ENCODE measurements at places on chromosomes 6 and 20.

DNA sequence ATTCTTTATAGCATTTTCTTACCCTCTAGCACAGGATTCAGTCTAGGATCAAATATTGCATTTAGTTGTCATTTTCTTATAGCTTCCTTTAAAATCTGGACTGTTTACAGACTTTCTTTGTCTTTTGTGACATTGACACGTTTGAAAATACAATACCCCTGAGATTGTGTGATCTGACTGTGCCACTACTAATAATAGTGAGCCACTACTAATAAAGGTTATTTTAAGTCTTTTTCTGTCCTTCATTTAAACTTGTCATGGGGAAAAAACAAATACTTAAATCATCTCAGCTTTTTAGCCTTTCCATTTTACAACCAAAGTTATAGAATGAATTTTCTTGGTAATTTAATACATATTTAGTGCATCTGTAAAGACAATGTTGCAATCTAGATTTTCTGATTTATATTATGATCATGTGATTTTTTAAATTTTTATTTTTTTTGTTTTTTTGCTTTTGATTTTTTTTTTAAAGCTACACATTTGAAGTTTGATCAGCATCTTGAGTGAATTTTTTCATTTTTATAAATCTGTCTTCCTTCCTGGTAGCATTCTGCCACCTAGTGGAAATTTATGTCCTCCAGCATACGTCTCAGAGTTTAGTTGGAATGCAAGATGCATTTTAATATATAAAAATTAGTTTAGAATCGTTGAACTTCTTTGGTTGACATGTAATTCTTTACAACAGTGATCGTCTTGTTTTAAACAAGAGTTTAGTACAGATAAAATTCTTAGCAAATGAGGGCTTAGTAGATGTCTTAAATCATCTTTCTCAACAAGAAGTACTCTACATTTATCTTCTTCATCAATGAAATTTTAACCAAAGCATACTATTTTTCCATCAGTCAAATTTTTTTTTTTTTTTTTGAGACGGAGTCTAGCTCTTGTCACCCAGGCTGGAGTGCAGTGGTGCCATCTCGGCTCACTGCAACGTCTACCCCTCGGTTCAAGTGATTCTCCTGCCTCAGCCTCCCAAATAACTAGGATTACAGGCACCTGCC is 119.4 kb downstream of the NCOA3 start:
- DNase-seq, result peak; percentile 53

DNA sequence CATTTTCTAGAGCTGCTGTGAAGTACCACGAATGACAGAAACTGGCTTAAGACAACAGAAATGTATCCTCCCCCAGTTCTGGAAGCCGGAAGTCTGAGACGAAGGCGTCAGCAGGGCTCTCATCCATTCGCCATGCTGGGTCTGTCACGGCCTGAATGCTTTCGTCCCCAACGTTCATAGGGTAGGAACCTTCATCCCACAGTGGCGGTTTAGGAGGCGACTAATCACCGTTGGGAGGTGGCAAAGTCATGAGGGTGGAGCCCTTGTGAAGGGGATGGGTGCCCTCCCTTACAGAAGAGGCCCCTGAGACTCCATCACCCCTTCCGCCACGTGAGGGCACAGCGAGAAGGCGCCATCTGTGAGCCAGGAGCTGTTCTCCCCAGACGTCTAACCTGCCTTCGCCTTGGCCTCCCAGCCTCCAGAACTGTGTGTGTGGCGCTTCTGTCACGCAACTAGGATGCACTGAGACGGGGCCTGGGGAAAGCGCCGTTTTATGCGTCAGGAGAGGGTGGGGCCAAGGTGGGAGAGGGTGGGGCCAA is 250.3 kb downstream of the TTLL2 start:
- no peak for DNase-seq

- no peak for DNase-seq
Observed at GRCh38 chr6:147936703-147937470, 405.8 kb upstream of the SASH1 start.

GRCh38 chr20:43542674-43543073 is 16.2 kb upstream of the SGK2 start:
- DNase-seq, result no peak

DNA sequence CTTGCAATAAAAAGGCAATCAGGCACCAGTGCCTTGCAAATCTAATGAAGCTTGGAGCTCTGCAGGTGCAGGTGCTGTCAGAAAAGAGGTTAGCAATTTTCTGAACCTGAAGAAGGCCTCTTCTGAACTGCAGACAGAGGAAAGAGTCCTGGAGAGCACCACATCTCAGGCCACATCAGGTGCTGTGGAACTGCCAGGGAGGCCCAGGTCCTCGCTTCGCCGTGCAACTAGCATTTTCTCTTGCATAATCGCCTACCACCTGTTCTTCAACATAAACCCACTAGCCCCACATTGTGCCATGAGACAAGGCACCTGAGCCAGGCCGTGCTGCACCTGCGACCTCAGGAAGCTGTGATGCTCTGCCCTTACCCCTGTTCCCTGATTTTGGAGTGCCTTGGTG is 187.6 kb downstream of the DTNBP1 start:
- no peak for DNase-seq

DNA sequence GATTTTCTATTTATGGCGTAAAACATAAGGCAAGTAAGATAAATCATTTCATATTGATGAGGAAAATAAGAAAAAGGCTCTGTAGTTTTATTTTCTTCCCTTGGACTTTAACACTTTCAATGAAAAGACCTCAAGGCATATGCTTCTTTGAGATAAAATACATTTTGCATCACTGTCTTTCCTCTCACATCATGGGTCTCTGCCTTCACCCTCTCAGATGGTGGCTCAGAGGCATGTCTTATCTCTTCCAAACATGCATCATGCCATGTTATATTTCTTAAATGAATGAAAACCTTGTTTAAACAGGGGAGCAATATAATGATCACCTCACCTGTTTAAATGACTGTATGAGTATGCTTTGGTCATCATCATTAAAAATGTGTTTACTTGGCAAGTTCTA is 59.3 kb downstream of the PRL start:
- DNase-seq, result no peak

GRCh38 chr6:109478222-109478805 is 4.7 kb downstream of the ZBTB24 start:
- DNase-seq, result no peak

DNA sequence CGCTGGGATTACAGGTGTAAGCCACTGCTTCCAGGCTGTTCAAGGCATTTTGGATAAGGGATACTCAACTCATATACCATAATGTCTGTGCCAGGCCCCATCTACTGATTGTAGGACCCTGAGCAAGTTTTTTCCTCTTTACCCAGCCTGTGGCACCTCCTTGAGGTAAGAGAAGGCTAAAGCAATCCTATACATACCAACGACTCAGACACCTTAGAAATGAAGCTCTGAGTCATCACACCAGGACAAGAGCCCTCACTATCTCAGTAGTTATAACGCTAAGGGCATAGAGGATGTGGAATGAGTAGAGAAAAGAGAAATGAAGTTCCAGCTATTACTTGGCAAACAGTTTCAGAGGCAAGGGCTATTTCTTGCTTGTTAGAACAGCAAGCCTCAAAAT is 16.9 kb downstream of the NDRG3 start:
- DNase-seq, result peak; percentile 26

GRCh38 chr6:41325446-41326066 is 9.9 kb upstream of the NCR2 start:
- DNase-seq, result no peak

DNA sequence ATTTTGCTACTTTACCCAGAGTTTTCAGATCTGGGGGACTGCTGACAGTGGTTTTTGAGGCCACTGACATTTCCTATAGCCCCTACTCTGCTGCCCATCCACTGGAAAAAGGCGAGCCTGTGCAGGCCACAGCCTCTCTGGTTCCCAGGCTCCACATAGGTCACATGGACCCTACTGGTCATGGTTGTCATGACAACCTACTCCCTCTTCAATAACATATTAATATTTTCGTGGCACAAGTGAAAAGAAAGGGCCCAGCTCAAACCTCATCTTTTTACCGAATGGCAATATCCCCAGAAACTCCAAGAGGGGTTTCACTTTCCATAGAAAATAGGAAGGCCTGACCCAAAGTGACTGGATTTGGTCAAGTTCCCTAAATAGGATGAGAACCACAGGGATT is 11.0 kb upstream of the FOXO3 start:
- no peak for DNase-seq

DNA sequence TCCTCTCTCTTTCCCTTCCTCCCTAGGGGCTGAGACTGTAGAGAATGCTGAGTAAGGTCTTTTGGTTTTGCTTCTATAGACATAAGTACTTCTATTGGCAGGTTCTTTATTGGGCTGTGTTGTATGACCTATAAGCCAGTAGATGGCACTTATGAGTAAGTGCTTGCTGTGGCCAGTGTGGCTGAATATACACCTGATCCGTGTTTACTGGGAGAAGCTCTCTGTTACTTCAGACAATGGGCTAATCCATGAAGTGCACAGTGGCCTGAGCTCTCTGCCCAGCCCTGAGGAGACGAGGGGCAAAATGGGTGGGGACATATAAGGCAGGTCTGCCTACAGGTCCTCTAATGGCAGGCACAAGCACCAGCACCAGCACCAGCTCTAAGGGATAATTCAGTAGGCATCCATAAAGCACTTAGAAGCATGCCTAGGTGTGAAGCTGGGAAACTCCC is 610.3 kb downstream of the RNF144B start:
- peak; percentile 64 for DNase-seq

DNA sequence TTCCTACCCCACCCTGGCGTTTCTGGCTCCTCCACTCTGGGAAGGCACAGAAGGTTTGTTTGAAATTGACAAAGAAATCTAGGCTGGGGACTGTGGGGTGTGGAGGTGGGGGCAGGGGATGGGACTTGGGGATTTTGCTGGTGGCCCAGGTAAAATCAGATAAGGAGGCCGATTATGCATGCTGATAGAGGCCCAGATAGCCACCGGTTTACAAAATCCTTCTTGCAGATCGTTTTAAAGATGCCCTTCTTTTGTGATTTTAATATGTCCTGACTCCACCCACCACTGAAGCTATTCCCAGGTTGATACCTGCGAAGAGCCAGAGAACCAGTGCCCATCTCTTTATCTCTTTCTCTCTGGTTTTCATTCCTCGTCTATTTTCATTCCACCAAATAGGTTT is 104.9 kb downstream of the TFAP2C start:
- DNase-seq, result no peak

DNA sequence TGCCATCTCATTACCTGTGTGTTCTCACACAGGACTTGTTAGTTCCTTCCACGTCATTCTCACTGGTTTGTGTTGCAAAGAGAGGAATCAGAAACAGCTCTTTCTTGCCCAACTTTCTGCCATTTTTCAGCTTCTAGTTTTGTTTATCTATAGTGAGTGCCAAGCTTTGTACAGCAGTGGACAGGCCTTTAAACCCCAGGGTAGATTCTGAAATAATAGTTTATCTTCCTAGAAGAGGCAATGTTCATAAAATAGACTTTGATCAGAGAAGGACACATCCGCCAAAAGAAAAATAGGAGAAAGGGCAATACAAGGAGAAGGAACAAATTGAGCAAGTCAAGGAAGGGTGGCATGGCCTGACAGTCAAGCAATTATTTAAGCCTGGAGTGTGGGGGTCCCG is 17.7 kb upstream of the TMEM30A start:
- no peak for DNase-seq

DNA sequence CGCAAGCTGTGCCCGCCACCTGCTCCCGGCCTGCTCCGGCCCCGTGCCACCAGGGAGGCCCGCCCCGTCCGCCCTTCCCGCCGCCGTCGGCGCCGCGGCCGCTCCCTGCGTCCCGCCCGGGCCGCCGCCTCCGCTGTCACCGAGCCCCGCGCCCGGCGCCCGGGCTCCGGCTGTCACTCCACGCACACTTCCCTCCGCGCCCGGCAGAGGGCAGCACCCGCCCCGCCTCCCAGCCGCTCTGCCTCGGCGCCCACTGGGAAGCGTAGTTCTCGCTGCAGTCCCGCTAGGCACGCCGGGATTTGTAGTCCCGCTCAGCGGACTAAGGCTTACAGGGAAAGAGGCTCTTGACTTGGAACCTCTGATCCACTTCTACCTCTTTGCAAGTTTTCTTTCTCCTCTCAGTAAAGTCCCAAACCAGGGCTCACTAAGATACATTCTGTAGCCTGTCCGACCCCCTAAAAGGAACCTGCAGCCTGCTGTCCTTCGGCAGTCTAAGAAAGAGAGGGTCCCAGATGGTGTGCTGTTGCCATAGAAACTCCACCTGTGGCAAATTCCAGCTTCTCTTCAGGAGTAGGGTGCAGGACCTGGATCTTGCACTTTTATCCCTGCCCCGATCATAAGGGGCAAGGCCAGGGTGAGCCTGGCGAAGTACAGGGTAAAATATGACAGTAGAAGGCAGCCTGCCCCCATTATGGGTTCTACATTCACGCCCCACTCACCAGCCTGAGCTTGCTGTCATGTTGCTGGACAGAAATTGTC is at the start of gene TFEB:
Gene TFEB, minus strand, starts transcription at position 182 of the 759 bp plus-strand sequence. CDS start 44,395 bp downstream, outside the sequence.
- peak; percentile 88 for DNase-seq

- no peak for DNase-seq
Observed at GRCh38 chr6:92043777-92044176, 1375.6 kb downstream of the EPHA7 start.

DNA sequence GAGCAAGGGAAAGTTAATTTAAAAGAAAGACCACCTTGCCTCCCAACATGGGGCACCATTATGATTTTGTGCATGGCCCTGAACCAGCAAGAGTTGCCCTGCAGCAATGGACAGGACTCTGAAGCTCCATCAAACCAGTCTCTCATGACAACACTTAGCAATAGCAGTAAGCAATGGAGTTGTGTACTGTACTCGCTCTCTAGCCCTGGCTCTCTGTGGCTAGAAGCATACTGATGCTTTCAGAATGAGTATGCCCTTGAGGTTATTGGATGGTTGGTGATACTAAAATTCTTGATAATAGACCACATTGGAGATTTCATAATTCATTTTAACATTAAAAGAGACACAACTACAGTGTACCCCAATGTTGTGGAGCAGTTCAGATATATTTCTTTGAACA is 23.2 kb upstream of the LMBRD1 start:
- no peak for DNase-seq

GRCh38 chr6:158759966-158760617 is 59.1 kb downstream of the EZR start:
- DNase-seq, result no peak

- DNase-seq, result no peak
Observed at GRCh38 chr6:163712566-163712961, 298.0 kb downstream of the QKI start.

GRCh38 chr20:6051505-6051904 is 2.4 kb downstream of the LRRN4 start:
- DNase-seq, result no peak

DNA sequence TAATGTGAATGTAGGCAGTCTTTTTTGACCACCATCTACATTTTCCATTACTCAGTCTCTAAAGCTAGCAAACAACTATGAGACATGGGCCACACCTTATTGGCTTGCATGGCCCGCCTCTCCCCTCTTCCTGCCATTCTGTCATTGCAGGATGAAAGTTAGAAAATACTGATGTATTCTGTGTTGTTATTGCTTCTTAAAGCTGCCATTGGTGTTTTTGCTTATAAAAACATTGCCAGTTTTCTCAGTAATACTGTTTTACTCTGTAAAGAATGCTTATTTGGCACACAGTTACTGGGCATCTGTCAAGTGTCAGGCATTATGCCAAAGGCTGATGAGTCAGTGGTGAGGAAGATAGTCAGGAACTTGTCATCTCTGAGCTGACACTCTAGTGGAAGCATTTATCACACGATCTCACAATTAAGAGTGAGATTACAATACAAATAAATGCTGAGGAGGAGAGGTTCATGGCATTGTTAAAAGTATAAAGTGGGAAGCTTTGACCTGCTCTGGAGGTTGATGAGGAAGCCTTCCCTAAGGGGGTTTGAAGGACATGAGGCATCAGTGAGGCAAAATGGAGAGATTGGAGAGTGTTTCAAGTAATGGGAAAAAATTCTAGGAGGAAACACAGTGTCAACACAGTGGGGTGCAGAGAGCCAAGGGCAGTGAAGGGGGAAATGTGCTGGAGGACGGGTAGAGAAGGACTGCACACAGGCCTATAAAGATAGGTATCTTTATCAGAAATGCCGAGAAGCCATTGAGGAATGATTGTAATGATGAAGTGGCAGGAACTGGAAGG is 14.7 kb downstream of the KLHL32 start:
- DNase-seq, result peak; percentile 89

Measured in MCF 10A (cell line).